ENCODE measurements at places on chromosomes 4 and X.

DNA sequence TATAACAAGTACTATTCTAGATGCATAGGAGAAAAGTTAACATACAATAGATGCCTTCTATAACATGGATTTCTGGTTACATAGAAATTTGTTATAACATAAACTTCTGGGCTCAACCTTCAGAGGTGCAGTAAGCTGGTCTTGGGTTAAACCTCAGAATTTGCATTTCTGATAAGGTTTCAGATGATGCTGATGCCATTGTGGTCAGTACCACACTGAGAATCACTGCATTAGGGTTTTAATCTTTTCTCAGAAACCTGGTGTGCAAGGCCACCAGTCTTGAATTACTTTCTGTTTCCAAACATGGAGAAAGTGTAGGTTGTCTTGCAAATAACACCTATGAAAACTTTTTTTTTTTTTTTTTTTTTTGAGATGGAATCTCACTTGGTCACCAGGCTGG is 146.2 kb downstream of the SPOCK3 start:
- DNase-seq, result no peak

DNA sequence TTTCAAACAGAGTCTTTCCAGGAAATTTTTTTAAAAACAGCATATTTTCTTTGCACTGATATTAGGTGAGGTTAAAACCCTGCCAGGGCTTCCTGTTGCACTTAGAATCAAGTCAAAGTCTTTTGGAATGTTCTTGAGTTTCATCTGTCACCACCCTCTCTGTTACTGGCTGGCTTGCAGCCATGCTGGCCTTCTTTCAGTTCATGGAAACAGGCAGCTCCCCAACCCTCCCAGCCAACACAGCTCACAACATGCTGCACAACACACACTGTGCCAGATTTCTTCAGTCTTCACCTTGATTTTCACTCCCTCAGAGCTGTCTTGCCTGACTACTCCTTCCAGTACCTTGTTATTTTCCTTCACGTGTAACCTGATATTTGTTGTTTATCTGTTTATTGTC is 129.5 kb downstream of the KCNIP4 start:
- DNase-seq, result no peak

GRCh38 chr4:7134737-7135388 is 57.5 kb upstream of the SORCS2 start:
- DNase-seq, result no peak

GRCh38 chr4:112075129-112075753 is 70.0 kb upstream of the FAM241A start:
- no peak for DNase-seq

DNA sequence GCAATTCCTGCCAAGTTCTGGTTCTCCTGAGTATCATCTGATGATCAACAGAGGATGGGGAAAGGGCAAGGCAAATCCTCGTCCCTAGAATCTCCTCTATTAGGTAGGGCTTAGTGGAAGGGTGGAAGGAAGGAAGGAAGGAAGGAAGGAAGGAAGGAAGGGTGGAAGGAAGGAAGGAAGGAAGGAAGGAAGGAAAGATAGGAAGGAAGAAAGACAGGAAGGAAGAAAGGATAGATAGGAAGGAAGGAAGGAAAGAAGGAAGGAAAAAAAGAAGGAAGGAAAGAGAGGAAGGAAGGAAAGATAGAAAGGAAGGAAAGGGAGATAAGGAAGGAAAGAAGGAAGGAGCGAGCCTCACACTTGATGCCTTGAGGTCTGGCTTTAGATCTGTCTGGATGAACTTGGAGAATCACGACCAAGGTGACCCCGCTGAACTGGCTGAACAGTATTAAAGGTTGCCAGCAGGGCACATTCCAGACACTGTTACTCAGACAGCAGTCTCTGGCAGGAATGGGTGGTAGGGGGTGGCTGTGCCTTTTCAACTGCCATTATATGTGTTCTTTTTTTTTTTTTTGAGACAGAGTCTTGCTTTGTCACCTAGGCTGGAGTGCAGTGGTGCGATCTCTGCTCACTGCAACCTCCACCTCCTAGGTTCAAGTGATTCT is 57.1 kb downstream of the MAP7D2 start:
- DNase-seq, result no peak

- no peak for DNase-seq
Observed at GRCh38 chr4:108393890-108394472, 225.2 kb upstream of the LEF1 start.

DNA sequence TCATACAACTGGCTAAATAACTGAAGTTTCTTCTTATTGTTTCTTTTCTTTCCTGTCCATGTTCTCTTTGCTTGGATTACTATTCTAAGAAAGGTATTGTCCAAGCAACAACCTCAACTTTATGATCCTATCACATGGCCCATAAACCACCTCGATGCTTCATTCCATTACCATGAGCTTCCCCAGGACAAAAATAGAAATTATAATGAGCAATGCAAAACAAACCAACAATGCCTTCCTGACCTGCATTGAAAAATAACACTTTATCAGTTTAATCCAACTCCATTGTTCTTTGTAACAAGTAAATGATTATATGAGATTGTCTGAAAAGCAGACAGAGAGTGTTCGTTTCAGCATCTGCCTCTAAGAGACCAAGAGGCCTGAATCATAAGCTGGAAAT is 148.8 kb downstream of the HS6ST2 start:
- no peak for DNase-seq

DNA sequence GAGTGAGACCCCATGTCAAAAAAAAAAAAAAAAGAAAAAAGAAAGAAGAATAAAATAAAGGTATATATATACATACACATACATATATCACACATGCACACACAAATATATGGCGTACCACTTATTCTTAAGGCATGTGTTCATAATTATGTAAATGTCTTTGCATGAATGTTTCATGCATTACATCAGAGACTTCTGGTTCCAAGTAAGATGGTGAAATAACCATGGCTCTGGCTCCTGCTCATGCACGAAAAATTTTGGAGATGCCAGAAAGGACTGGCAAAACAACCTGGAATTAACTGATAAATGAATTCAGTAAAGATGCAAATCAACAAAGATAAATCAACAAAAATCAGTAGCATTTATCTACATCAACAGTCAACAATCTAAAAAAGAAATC is 19.7 kb upstream of the FHIP1A start:
- no peak for DNase-seq

Data from lower lobe of right lung (tissue), 2 donors.